Naive thymus-derived CD4-positive, alpha-beta T cell (primary cell): ENCODE measurements at places on chromosomes 2 and 18. TPM values are rescaled to one million over a fixed set of nuclear protein-coding genes. Genes with fewer than 3 reads are reported as not detected.

HNMT gene
- polyA plus RNA-seq, result not detected

POU3F3 gene
- polyA plus RNA-seq, result not detected

TNFAIP6 gene
- not detected for polyA plus RNA-seq

L3MBTL4 gene
- 0.05 TPM for polyA plus RNA-seq

COBLL1 gene
- 0.22 TPM for polyA plus RNA-seq

ST6GAL2 gene
- polyA plus RNA-seq, result not detected

DUSP19 gene
- polyA plus RNA-seq, result 0.66 TPM

MARCHF4 gene
- polyA plus RNA-seq, result not detected

GALNT13 gene
- not detected for polyA plus RNA-seq
